GM12864 (cell line): ENCODE measurements at places on chromosomes 4 and X.

- DNase-seq: no peak
Observed at GRCh38 chr4:153013202-153013977, 77.3 kb downstream of the FHDC1 start.

- DNase-seq: no peak
Observed at GRCh38 chr4:150217192-150217591, 138.9 kb downstream of the DCLK2 start.

DNA sequence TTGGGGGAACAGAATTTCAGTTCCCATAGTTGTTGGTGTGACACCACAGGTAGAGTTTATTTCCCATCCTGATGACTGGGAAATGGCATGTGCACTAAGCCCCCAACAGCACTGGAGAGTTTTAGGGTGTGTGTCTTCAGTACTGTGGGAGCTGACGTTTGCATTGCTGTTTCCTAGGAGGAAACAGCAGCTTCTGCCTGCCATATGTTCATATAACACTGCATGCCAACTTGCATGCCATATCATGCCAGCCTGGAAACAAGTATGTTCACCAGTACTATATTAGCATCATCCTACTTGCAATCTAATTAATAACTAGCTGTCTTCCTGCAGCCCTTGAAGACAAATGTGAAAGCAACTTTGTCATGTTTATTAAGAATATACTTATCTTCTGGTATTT lies 58.2 kb downstream of the NAA11 start:
- no peak for DNase-seq

DNA sequence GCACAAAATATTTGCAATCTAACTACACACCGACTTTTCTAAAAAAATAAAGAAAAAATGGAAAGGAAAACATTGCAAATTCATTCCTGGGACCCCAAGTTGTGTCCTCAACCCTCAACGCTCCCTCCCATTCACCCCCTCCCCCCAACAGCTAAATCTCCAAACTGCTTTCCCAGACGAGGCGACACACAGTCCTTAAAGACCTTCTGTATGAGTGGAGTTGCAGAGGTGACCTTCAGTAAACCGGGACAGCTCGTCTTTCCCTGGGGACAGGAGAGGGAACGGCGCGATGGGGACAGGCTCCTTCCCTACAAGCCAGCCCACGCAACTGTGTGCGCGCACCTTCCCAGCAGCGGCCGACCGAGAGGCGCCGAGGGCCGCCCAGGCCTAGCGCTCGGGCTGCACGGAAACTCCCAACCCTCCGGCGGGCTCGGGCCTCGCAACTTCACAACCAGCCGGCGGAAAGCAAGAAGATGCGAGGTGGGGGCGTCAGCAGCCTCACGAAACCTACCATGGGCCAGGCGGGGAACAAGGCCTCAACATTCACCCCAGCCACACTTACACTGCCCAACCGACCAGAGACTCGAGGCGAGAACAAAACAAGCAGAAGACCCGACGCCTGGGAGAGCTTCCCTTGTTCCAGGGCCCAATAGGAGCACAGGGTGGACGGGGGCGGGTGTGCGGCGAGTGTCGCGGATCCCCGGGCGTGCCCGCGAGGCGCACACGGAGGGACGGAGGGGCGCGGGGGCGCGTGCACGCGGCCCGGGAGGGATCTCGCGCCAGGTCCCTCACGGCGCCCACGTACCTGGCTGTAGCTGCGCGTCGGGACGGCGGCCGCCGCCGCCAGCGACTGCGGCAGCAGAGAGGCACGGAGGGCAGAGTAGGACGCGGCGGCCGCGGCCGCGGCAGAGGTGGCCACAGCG lies 763 bp downstream of the GRSF1 start:
- no peak for DNase-seq

- no peak for DNase-seq
Observed at GRCh38 chr4:81845761-81846160, 374.1 kb upstream of the RASGEF1B start.

- no peak for DNase-seq
Observed at GRCh38 chr4:171834640-171835039, 21.4 kb downstream of the GALNTL6 start.

GRCh38 chrX:125012585-125012984 lies 307.1 kb upstream of the TEX13C start:
- DNase-seq: no peak

DNA sequence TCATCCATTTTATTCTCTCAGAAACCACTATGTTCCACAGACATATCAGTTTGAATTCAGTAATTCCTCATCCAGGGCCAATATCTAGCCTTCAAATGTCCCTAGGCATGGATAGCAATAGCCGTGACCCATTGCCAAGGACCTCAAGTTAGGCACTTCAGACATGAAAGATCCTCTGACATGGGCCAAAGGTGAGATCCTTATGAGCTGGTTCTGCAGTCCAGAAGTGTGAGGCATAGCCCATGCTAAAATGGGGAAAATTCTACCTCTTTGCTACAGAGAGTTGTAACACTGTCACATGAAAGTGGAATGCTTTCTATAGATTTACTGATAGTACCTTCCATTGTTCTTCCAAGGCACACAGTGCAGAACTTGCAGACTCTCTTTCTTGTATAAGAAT lies 349.7 kb upstream of the GALNT7 start:
- no peak for DNase-seq

DNA sequence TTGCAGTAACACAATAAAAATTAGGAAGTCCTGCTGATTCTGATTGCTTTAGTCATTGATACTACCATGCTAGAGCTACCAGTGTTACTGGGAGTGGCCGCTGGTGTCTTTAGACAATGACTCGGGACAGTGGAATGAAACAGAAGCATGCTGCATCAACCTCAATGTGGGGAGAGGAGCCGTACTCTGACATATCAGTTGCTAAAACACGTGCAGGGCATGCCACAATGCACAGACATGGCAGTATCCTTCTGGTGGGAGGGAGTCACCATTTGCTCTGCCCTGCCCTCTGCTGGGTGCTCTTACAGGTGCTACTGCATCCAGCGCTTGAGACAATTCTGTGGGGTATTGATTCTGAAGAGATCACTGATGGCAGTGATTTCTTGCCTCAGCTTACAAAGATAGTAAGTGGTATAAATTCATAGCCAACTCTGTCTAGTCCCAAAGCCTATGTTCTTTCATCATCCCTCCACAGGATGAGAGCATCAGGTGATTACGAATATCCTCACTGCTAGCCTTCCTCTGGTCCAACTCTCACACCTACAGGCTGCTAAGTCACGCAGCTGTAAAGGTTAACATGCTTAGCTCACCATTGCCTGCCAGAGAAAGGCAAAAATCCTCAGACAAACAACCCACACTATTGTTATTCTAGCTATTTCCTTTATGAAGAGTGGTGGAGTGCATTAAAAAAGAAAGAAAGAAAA lies 43.7 kb downstream of the NSG1 start:
- peak; percentile 30 for DNase-seq
